CD14-positive monocyte (primary cell): ENCODE measurements at places on chromosomes 16 and 17.

DNA sequence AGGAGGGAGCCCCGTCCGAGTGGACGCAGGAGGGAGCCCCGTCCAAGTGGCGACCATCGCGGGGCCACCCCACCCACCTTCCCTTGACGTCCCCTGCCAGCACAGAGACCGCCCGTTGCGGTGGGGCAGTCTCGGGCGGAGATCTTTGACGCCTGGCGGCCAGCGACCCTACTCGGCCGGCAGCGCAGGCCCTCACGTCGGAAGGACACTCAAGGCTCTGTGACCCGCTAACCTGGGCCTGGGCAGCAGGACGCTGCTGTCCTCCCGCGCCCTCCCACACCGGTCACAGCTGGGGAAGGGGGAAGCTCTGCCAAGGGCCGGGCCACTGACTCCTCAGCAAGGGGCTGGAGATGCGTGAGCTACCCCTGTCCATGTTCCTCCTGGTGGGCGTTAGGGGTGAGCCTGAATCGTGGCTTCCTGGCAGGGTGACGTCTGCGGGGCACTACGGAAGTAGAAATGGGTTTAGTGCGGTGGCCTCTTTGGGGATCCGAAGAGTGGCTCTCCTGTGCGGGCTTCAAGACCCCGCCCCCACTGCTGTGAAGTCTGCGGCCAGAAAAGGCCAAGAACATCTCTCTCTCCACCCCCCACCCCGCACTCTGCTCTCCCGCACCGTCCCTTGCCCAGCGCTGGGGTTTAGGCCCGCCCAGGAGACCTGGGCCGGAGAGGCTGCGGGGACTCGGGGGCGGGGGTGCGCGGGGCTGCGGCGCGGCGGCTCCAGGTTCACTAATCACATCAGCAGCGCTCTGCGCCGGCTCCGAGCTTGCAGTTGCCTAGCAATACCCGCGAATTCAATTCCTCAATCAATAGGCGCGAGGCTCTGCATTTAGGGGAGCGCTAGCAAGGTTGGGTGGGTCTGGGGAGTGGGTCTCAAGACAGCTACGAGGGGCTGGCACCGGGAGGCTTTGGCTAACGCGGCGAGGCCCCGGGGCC lies 5.8 kb downstream of the CBX8 start:
- DNase-seq, result no peak
- no peak overlapping the region for H3K27ac ChIP-seq
- H3K36me3 ChIP-seq, result peaks cover 9% of the 10 kb centered on the region
- H3K27me3 ChIP-seq, result peaks cover 53% of the 10 kb centered on the region
- peaks cover 30% of the 10 kb centered on the region for H3K4me1 ChIP-seq

DNA sequence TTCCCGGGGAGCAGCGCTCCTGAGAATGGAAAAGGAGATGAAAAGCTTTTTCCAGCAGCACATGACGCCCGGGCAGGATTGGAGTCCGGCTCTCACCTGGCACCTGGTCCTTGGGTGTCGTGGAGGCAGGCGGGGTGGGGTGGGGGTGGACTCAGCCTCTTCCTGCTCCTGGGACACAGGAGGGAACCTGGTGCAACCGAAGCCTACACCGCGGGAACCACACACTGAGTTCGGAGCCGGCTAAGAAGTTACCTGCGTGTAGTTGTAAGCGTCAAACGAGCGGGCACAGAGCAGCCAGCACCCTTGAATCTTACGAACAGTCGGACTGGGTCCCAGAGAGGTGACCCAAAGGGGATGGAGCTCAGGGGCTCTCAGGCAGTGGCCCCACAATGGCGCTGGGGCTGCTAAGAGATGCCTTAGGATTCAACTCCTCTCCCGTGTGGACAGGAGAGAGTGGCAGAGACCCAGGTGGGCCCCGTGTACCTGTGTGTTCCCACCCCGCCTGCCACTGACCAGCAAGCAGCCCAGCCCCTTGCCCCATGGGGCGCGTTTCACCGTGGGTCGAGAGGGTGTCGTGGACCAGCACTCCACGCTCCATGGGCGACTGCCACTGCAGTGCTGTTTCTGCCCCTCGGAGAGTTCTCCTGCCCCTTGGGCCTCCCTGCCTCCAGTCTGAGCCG lies 105.8 kb upstream of the METRNL start:
- DNase-seq, result no peak
- H3K4me1 ChIP-seq, result peaks cover 10% of the 10 kb centered on the region
- no peaks in the 10 kb centered on the region for H3K27me3 ChIP-seq
- H3K27ac ChIP-seq, result no peak overlapping the region
- H3K4me3 ChIP-seq, result no peak overlapping the region

GRCh38 chr17:9298776-9299295 lies 276.8 kb downstream of the STX8 start:
- no peaks in the 10 kb centered on the region for H3K36me3 ChIP-seq
- no peaks in the 10 kb centered on the region for H3K27me3 ChIP-seq
- no peak overlapping the region for H3K4me3 ChIP-seq
- H3K27ac ChIP-seq, result no peak overlapping the region

DNA sequence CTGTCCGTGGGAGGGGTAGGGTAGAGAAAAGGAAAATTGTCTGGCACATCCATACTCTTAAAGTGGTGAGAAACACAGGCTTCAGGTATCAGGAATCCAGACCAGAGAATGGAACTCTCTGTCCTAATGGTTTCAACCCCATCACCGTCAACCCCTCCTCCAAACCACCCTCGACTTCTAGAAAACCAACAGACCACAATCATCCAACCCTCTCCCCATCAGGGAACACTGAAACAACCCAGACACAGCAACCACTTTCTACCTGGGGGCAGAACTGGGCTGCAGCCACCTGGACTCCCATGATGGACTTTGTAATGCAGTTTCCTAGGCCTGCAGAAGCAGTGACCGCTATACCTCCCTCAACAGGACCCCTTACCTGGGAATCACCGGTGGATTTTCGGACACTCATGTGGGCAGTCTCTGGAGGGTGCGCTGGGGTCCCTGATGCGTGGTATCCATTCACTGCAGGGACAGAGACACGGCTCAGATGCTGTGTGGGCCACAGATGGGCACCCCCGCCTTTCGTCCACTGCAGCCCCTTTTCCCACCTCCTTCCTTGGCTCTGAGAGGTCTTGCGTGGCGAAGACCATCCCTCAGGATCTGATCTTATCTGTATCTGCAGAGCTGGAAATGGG lies 64.3 kb upstream of the RCVRN start:
- H3K4me1 ChIP-seq, result peaks cover 17% of the 10 kb centered on the region
- no peak overlapping the region for H3K27ac ChIP-seq
- H3K4me3 ChIP-seq, result no peak overlapping the region
- no peaks in the 10 kb centered on the region for H3K27me3 ChIP-seq
- no peak for DNase-seq

GRCh38 chr16:7227229-7227721 lies 105.4 kb upstream of the RBFOX1 start:
- H3K27me3 ChIP-seq, result no peaks in the 10 kb centered on the region
- DNase-seq, result no peak
- no peaks in the 10 kb centered on the region for H3K4me1 ChIP-seq
- H3K27ac ChIP-seq, result no peak overlapping the region
- no peaks in the 10 kb centered on the region for H3K36me3 ChIP-seq
- H3K4me3 ChIP-seq, result no peak overlapping the region

DNA sequence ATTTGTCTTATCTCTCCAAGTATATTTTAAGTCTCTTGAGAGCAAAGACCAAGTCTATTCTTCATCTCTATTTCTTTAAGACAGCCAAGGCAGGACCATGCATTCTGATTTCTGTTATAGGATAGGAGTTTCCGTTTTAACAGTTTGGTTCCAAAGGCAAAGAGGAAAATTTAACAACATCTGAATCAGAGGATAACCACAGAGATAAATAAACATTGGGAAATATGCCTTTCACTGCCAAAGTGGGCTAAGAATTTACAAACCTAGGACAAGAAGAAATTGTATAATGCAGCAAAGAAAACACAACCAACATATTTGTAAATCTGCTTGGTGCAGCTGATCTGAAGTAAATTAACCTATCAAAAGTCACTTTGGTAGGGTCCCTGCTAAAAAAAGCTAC lies 37.7 kb downstream of the USP32 start:
- H3K4me3 ChIP-seq, result no peak overlapping the region
- DNase-seq, result no peak
- H3K27me3 ChIP-seq, result no peaks in the 10 kb centered on the region
- H3K27ac ChIP-seq, result no peak overlapping the region
- peaks cover 49% of the 10 kb centered on the region for H3K4me1 ChIP-seq

GRCh38 chr17:77923776-77924513 lies 34.6 kb upstream of the TNRC6C start:
- no peak overlapping the region for H3K4me3 ChIP-seq
- H3K4me1 ChIP-seq, result no peaks in the 10 kb centered on the region
- H3K27me3 ChIP-seq, result peaks cover 89% of the 10 kb centered on the region

GRCh38 chr17:19321481-19322128 lies 40.9 kb downstream of the B9D1 start:
- no peaks in the 10 kb centered on the region for H3K36me3 ChIP-seq
- H3K4me1 ChIP-seq, result no peaks in the 10 kb centered on the region
- H3K27ac ChIP-seq, result no peak overlapping the region
- H3K27me3 ChIP-seq, result peaks cover 26% of the 10 kb centered on the region
- DNase-seq, result no peak
